ENCODE measurements at places on chromosomes 3 and 15. TPM values are rescaled to one million over a fixed set of nuclear protein-coding genes. Genes with fewer than 3 reads are reported as not detected.

CCDC174 gene
- 15.7 TPM for total RNA-seq

MITF gene
- 4.0 TPM for total RNA-seq

MEGF11 gene
- total RNA-seq, result not detected

CCK gene
- total RNA-seq, result not detected

TRIM42 gene
- not detected for total RNA-seq

OR5H6 gene
- not detected for total RNA-seq

LMOD3 gene
- total RNA-seq, result not detected

GPX1 gene
- 363 TPM for total RNA-seq

SOX14 gene
- total RNA-seq, result not detected

SLC22A13 gene
- total RNA-seq, result 0.22 TPM

ASB14 gene
- total RNA-seq, result not detected

OXTR gene
- 0.13 TPM for total RNA-seq

CYP8B1 gene
- total RNA-seq, result not detected

SPINT1 gene
- 0.93 TPM for total RNA-seq

SLC51B gene
- not detected for total RNA-seq

GRK7 gene
- total RNA-seq, result not detected

ACAD11 gene
- 20.6 TPM for total RNA-seq

VPS13C gene
- 165 TPM for total RNA-seq

PPCDC gene
- 11.2 TPM for total RNA-seq

ARL14 gene
- total RNA-seq, result 0.22 TPM

NSUN3 gene
- total RNA-seq, result 15.7 TPM

EPM2AIP1 gene
- 26.9 TPM for total RNA-seq

ROPN1 gene
- not detected for total RNA-seq

PLSCR1 gene
- total RNA-seq, result 82.5 TPM

GRIP2 gene
- total RNA-seq, result not detected

PLSCR2 gene
- not detected for total RNA-seq

TMEM40 gene
- not detected for total RNA-seq

CDC25A gene
- 25.3 TPM for total RNA-seq

KCNMB3 gene
- total RNA-seq, result 1.6 TPM

IL17RB gene
- total RNA-seq, result 0.22 TPM

PTH1R gene
- not detected for total RNA-seq

RASGRP1 gene
- 0.13 TPM for total RNA-seq

PLD1 gene
- total RNA-seq, result 173 TPM

SNTN gene
- not detected for total RNA-seq

SAXO2 gene
- 0.40 TPM for total RNA-seq

ACSBG1 gene
- 0.29 TPM for total RNA-seq

FSIP1 gene
- 0.50 TPM for total RNA-seq

EAF2 gene
- 1.4 TPM for total RNA-seq

NR1I2 gene
- total RNA-seq, result not detected

ALG1L2 gene
- total RNA-seq, result 0.27 TPM

PDZRN3 gene
- 0.07 TPM for total RNA-seq

GOLGA6L4 gene
- total RNA-seq, result 2.3 TPM

TRPC1 gene
- 18.0 TPM for total RNA-seq

COLQ gene
- total RNA-seq, result 1.1 TPM

GPR160 gene
- 5.3 TPM for total RNA-seq

DCLK3 gene
- total RNA-seq, result not detected

MAP6D1 gene
- total RNA-seq, result 1.9 TPM

TMEM266 gene
- total RNA-seq, result not detected

TMEM108 gene
- total RNA-seq, result 0.29 TPM

AHSG gene
- not detected for total RNA-seq

CEP97 gene
- 16.9 TPM for total RNA-seq

RNU5B-1 gene
- total RNA-seq, result not detected

CP gene
- under 0.01 TPM for total RNA-seq
